ENCODE measurements at places on chromosomes 5 and 9.

DNA sequence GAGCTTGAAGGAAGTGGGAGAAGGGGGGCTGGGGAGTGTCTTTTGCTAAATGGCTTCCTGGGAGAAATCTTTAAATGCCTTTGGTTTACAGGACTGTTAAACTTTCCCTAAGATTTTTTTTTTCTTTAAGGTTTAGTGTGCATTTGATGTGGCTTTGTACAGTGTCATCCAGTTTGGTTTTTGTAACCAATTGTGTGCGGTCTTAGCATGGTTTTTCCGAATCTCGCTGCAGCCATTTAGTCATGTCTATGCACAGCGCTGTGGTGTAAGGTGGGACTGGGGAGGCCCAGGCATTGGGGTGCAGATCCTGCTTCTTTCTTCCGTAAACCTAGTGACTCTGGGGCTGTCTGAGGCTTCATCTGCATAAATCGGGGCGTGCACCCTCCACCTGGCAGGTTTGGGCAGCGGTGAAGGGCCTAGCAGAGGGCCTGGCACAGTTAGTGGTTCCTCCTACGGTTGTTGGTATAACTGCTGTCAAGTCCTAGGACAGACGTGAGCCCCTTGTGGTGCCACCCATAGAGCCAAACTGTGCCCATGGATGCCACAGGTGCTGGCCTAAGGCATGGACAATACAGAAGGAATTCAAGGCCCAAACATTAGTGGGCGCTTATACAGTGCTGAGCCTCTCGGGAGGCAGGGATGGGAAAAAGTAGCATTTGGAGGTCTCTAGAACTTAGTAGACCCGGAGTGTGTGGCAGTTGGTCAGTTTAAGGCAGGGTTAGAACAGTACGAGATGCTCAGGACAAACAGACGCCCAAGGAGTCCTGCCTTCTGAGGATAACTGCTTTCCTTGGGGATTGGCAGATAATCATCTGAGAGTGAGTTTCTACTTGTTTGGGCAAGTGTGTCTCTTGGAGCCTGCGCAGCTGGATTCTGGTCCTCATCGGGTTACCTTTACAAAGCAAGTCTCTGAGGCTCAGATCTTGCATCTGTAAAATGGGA lies 1.5 kb downstream of the PRRC2B start:
- DNase-seq, result peak; percentile 53

- no peak for DNase-seq
Measured at GRCh38 chr5:147520450-147520849, 10.6 kb upstream of the DPYSL3 start.

DNA sequence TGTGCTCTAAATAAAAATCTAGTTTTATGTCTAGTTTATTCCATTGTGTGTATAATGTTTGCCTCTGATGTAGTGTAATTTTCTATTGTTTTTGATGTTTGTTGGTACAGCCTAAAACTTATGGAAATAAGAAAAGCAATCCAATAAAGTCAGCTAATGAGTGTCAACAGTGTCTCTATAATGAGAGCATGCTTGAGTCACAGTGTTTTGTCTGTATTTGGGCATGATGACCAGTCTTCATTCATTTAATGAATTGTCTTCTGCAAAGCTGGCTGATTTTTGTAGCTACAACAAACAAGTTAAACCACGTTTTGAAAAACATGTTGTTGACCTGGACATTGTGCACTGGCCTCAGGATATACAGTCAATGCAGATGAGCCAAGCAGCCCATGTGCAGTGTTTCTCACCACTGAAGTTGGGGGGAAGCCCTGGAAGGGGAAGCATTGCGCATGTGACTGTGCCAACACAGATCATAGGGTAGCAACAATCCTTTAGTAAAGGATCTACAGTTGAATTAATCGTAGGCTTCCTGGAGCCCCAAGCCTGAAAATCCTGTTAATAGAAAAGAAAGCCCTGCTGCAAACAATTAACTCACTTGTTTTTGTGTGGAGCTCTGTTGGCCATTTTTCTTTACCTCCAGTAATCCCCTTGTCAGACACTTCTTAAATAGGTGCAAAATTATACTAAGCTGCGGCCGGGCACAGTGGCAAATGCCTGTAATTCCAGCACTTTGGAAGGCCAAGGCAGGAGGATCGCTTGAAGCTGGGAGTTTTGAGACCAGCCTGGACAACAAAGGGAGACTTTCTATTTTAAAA lies 88.0 kb downstream of the INIP start:
- no peak for DNase-seq

GRCh38 chr5:17735761-17736160 lies 101.5 kb downstream of the TAF11L14 start:
- no peak for DNase-seq

DNA sequence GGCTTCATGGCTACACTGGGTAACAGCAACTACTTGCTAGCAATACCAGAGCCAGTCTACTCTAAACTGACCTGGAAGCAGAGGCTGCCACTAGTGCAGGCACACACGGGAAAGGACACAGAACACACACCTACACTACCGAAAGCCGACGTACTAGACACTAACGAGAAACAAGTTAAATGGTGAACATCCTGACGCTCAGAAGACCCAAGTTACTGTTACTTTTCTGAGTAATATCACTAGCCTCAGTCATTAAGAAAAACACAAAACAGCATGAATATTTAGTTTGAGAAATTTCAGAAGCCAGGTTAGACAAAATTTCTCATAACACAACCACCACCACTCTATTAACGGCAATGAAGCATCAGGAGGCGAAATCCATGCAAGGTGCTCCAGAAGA lies 44.5 kb downstream of the CAMSAP1 start:
- no peak for DNase-seq

- DNase-seq, result no peak
Measured at GRCh38 chr5:132183723-132184122, 43.9 kb downstream of the P4HA2 start.

DNA sequence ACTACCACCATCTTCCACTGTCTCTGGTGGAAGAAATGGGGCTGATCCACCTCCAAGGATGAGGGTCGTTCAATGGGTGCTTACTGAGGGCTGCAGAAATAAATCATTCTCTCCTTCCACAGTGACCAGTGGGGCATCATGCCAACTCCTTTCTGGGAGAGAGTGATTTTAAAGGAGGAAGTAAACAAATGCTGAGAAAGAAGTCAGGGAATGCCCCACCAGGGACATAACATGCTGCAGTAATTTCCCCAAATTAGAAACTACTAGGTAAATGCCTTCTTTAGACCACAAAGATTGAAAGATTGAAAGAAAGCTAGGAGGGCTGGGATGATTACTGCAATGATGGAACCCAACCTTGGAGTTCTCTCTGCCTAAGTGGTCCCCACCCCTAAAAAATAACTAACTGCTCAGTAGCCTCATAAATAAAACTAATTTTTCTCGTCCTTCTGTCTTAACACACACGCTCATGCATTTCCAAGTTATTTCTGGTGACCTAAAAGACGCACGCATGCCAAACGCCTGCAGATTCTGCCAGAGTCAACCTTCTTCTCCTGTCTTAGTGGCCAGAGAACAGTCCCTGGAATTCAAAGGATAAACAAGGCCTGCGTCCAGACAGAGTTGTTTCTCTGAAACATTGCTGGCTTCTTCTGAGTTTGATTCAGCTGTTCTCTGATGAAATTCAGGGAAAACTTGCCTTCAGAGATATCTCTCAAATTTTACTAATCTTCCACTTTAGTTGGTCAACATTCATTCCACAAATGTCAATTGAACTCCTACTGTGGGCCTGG lies 250.0 kb downstream of the NR3C1 start:
- no peak for DNase-seq

DNA sequence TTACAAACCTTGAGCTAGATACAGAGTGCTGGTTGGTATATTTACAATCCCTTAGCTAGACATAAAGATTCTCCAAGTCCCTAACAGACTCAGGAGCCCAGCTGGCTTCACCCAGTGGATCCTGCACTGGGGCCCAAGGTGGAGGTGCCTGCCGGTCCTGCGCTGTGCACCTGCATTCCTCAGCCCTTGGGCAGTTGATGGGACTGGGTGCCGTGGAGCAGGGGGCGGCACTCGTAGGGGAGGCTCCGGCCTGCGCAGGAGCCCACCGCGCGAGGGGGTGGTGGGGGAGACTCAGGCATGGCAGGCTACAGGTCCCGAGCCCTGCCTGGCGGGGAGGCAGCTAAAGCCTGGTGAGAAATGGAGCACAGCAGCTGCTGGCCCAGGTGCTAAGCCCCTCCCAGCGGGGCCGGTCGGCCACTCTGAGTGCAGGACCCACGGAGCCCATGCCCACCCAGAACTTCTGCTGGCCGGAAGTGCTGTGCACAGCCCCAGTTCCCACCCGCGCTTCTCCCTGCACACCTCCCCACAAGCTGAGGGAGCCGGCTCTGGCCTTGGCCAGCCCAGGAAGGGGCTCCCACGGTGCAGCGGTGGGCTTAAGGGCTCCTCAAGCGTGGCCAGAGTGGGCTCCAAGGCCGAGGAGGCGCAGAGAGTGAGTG lies 1464.7 kb downstream of the EFNA5 start:
- no peak for DNase-seq

- no peak for DNase-seq
Measured at GRCh38 chr5:150762211-150762610, 3.4 kb upstream of the DCTN4 start.

GRCh38 chr5:114544561-114544960 lies 182.7 kb downstream of the KCNN2 start:
- no peak for DNase-seq

DNA sequence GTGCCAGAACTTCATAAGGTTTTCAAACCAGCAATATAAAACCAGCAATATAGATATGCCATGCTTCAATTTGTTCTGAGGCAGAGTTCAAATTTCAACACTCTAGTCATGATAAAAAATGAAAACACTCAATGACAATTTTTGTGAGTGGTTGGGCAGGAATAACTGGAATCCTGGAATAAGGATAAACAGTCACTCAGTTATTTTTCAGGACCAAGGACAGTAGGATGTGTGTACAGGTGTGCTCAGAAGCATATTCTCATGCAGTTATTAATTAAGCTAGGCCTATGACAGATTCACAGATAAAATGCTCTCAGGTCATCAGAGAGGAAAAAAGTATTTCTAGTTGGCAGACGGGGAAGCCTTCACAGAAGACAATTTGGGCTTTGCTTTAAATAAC lies 117.3 kb upstream of the PPP2R2B start:
- DNase-seq, result no peak

DNA sequence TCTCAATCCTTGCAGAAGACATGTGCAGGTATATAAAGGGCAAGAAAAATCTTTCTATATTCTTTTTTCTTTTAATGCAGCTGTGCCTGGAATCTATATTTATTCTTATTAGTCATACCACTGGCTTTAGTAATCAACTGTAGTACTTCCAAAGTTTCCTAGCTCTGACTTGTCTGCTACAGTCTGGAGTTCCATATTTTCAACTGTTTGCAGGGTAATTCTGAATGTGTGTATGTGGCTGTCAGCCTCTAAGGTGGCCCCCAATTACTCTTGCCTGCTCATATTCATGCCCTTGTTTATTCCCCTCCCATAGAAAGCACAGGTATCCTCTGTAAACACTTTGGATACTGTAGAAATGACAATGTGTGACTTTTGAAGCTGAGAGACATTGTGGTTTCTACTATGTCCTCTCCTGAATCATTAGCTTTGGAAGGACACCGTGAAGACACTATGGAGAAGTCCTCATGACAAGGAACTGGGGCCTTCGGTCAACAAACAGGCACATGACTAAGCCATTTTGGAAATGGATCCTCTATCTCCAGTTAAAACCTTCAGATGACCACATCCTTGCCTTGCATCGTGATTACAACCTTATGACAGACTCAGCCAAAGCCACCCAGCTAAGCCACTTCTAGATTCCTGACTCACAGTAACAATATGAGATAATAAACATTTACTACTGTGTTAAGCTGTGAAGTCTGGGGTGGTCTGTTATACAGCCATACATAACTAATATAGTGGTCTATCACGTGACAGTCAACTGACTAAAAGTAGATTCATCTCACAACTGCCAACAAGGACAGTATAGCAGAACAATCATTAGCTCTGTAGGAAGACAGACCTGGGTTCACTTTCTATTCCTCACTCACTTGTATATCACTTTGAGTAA lies 49.5 kb upstream of the SUSD1 start:
- DNase-seq, result no peak

GRCh38 chr5:110414360-110414759 lies 312.1 kb downstream of the TMEM232 start:
- no peak for DNase-seq

GRCh38 chr5:7793895-7794294 lies 57.0 kb downstream of the CFAP90 start:
- no peak for DNase-seq

DNA sequence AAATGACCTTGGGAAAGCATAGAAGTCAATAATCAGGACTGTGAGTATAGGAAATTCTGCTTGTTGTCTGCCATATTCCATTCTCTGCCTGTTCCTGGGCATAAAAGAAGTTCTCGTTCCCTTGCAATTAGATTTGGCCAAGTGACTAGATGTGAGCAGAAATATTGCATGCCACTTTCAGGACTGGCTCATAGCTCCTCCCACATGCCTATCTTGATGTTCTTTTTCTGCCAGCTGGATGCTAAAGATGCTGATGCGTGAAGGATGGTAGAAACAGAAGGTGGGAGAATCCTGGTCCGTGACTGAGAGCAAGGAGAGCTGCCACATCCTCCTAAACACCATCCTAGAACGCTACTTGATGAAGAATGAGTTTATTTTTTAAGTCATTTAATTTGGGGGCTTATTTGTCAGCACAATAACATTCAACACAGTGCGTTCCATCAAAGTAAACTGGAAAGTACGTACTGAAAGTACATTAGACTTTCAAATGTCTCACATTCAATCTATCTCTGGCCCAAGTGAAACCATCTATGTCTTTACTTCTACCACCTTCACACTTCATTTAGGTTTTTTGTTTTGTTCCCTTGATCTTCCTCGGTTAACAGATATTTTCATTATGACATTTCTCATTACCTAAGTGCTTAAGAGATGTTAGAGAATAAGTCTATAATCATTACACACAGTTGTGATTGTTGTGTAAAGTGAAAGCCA lies 648.5 kb downstream of the RAB3C start:
- no peak for DNase-seq

DNA sequence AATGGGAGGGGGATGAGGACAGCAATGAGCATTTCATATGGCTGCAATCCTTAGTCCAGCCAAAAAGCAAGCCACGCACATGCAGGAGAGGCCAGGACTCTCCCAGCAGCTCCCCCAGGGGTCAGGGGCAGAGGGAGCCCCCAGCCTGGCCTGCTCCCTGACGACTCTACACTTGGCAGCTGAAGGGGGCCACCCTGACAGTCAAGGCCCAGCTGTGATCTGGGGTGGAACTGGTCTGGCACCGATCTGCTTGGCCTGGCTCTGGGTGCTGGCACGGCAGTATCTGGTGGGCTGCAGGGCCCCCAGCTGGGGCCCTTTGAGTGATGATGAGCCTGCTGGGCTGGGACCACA lies 118.1 kb downstream of the ADAMTS2 start:
- DNase-seq, result no peak

DNA sequence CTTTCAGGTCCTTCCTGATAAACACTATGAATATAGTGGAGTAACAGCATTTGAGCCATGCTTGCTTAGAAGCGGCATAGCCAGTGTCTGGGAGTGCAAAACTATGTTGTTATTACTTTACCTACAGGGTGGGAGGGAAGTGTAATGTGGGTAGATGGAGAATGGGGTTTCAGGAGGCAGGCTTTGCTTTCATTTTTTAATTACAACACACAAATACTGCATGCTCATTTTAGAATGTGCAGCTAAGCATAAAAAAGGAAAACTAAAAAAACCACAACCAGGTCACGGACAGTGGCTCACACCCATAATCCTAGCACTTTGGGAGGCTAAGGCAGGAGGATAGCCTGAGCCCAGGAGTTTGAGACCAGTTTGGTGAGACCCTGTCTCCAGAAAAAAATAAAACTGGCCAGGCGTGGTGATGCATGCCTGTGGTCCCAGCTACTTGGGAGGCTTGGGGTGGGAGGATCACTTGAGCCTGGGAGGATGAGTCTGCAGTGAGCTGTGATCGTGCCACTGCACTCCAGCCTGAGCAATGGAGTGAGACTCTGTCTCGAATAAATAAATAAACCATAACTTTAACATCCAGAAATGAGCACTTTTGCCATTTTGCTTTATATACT lies 20.2 kb downstream of the HAVCR1 start:
- DNase-seq, result no peak

All from stimulated activated CD4-positive, alpha-beta T cell treated with anti-CD3 and anti-CD28 coated beads, TNF-alpha, amount 100 ng/mL, for 1 hour (primary cell).